Left ventricle myocardium superior (tissue), 1 donor: ENCODE measurements at places on chromosomes 16 and 17. TPM values are rescaled to one million over a fixed set of nuclear protein-coding genes. Genes with fewer than 3 reads are reported as not detected.

Gene SLFN12L
- 0.32 TPM for total RNA-seq

Gene CD300H
- total RNA-seq: not detected

Gene OR4D1
- total RNA-seq: not detected

Gene ASGR2
- 0.30 TPM for total RNA-seq

DNA sequence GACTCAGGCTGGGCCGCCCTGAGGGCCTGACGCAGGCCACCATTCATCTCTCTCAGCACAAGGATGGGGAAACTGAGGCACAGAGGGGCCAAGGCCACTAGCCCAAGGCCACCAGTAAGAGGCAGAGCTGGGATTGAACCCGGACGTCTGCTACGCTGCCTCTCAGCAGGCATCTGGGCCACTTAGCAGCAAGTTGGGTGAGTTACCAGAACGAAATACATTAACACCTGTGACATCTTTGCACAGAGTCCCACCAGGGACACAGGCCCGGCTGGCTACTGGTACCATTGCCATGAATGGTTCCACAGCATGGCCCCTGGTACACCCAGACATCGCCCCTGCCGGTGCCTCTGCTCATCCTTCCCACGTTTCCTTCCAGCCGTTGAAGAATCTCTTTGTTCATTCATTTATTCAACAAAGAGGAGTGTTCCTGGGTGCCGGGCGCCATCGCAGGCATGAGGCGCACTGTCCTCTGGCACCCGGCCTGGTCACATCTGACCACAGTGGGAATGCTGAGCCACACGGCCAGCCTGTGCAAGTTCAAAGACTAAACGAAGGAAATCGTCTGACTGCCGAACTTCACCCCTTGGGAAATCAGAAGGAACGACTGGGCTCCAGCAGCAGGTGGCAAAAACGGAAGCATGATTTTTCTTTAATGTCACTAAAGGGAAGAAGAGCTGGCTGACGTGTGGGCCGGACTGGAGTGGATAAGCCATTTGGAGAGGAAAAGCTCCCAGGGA lies 7.4 kb upstream of the ZNF469 start:
- DNase-seq: peak; percentile 28

DNA sequence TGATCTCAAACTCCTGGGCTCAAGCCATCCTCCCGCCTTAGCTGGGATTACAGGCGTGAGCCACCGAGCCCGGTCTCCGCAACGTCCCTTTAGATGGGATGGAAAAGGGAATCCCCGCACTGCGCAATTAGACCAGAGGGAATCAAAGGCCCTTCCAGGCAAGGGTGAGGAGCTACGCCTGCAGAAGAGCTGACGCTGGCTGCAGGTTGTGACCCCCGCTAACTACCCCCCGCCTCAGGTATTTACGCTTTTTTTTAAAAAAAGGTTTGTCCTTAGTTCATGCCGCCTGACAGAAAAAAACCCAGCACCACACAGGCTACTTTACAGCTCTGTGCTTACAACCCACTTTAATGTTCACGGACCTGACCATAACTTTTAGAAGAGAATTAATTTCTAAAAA lies 26.9 kb downstream of the ZCCHC14 start:
- DNase-seq: no peak

DNA sequence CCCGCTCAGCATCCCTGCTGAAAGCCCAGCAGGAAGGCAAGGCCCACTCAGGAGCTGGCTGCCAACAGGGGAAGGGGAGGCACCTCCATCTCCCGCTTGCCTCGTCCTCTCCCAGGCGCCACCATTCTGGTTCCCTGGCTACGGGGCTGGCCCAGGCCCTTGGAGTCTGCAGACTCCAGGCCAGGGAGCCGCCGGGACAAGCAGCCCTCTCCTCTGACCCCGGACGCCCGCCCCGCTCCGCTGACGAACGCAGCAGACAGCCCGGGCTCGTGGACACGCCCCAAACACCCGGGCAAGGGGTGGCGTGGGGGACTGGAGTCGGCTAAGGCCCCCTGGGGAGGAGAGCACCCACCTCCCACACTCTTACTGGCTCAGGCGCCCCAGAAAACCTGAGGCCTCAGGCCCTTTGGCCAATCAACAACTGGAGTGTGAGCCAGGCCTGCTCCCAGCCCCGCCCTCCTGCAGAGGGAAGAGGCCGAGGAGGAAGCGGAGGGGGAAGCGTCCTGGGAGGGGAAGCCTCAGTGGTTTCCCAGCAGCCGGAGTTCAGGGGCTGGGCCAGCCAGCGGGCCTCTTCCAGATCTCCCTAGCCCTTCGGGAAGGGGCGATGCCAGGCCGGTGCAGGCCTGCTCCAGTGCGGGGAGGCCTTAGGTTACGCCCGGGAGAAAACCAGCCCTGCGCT lies 4.2 kb downstream of the MNT start:
- DNase-seq: peak; percentile 96

- no peak for DNase-seq
Observed at GRCh38 chr17:57397402-57397801, 141.1 kb downstream of the MSI2 start.

- no peak for DNase-seq
Observed at GRCh38 chr17:40486522-40487370, 14.7 kb downstream of the TNS4 start.

DNA sequence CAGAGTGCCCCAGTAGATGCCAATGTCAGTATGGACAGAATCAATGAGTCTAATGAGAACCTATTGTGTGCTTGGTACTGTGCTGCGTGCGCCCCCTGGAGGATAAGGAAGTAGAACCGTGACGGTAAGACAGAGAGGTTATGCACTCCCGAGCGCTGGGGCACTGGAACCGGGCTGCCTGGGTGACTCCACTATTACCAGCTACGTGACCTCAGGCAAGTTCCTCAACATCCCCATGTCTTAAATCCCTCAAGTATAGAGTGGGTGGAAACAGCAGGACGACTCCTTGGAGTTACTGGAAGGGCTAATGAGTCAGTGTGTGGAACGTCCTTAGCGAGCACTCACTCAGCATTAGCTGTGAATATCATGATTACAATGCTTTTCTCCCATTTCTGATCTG lies 16.2 kb downstream of the CHST4 start:
- peak; percentile 33 for DNase-seq

DNA sequence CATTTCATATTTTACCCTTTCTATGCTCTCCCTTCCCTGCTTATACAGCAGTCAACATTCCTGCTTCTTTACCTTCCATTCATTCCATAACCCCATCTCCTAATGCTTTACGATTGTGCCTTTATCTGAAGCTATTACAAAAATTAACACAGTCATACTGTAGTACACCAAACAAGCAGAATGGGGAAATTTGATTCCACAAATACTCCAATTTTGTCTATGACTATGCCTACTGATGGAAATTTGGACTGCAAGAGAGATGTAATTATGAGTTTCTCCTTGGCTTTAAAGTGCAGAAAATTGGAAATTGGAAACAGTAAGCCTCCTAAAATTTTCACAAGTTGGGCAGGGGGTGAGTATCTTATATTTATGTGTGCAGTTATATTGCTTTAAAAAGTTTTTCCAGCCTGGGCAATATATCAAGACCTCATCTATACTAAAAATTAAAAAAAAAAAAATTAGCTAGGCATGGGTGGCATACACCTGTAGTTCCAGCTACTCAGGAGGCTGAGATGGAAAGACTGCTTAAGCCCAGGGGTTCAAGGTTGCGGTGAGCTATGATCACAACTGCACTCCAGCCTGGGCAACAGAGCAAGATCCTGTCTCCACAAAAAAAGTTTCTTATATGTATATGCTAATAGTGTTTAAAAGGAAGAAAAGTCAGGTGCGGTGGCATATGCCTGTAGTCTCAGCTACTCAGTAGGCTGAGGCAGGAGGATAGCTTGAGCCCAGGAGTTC lies 3.0 kb downstream of the APPBP2 start:
- no peak for DNase-seq

DNA sequence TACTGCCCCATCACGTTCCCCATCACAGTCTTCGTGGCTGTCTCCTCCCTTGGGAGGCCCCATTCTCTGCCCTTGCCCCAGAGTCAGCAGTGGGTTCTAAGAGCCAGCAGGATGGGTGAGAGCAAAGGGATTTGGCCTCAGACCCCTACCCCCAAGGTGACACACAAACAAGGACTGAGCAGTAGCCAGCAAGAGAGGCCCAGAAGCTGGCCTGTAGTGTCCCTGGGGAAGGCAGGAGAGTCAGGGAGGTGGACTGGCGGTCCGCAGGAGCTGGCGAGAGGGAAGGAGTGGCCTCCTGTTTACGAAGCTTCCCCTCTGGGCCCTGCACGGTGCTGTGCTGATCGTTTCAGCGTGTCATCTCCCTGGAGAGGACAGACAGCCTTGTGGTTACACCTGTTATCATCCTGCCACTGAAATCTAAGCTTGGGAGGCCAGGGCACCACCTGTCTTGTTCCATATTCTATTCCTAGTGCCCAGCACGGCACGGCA lies 8.4 kb downstream of the WDR81 start:
- no peak for DNase-seq

- no peak for DNase-seq
Observed at GRCh38 chr17:77382356-77382911, 241.7 kb downstream of the SEC14L1 start.

DNA sequence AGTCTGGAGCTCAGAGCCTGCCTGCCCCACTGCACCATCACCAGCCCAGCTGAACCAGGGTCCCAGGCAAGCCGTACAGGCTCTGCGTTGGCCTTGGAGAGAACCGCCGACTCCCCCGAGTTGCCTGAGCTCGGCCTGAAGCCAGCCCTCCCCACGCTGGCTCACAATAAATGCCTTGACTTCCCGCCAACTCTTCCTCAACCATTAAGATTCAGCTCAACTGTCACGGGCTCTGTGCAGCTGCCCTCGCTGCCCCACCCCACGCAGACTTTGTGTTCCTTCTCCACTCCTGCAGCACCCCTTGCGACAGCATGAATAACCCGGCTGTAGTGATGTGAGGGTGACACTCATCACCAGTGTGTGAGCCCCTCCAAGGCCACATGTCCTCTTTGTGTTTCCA lies 4.8 kb upstream of the QPRT start:
- peak; percentile 65 for DNase-seq

GRCh38 chr16:56332464-56333079 lies 92.8 kb downstream of the AMFR start:
- DNase-seq: peak; percentile 77

GRCh38 chr16:57497121-57497520 lies 10.8 kb upstream of the DOK4 start:
- DNase-seq: no peak

- peak; percentile 53 for DNase-seq
Observed at GRCh38 chr17:75843577-75844529, at the start of gene UNC13D. TSS of gene UNC13D (minus strand) at chr17:75844404. CDS start at chr17:75844337, 67 bp downstream.
